NCI-H1092 (cell line): ENCODE measurements at places on chromosomes 13 and 19.

GRCh38 chr19:47725759-47726401, 12.7 kb downstream of the EHD2 start:
- no peak for DNase-seq

GRCh38 chr19:44729516-44730033, 18.9 kb upstream of the BCL3 start:
- DNase-seq, result no peak

DNA sequence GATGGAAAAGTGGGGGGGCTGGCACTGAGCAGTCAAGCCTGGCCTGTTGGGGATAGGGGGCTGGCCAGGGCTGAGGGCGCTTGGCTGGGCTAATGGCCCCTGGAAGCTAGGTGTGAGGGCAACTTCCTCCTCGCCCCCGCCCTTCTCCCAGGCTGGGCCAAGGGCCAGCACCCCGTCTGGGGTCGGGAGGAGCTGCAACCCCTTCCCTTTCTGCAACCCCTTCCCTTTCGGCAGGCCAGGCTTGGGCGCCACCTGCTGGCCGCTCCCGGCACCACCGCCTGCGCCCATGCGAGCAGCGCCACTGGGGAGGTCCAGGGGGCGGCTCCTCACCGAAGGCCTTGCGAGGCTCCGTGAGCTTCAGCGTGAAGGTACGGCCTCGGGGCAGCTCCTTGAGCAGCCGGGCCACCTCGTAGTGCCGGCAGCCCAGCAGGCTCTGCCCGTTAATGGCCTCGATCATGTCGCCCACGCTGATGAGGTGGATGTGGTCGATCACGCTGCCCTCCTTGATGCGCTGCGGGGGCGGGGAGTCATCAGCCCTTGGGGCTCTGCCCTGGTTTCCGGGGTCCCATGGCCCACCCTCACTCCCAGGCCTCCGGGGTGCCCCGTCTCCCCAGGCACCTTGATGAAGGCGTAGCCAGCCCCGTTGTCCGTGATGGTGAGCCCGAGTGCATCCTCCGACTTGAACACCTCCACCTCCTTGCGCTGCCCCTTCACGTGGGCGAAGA, 5.0 kb upstream of the PTGER1 start:
- no peak for DNase-seq

DNA sequence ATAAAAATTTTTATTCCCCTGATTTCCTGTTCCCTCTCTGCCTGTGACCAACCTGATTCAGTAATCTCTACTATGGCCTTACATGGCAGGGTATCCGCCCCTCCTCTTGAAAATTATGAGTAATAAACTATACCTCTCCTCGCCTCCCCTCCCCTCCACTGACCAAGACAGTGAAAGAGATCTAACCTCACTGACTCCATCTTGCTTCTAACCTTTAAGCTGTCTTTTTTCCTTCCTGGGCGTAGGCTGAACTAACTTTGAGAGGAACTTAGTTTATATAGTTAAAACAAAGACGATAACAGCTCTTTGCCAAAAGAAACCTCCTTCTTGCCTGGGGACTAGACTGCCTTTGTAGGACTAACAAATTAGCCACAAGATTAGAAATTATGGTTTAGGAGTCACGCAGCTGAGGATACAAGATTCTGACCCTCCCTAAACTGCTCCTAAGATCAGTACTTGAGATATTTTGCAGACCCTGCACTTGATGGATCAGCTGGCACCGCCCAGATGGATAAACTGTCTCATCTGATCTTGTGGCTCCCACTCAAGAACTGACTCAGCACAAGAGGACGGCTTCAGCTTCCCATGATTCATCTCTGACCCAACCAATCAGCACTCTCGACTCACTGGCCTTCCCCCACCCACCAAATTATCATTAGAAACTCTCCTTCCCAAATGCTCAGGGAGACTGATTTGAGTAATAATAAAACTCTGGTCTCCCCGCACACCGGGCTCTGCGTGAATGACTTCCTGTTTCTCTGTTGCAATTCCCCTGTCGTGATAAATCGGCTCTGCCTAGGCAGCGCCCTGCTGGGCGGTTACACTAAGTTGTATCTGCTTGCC, 187.1 kb downstream of the TDRD3 start:
- DNase-seq, result no peak

- no peak for DNase-seq
These were observed 36.4 kb upstream of the SERPINE3 start for GRCh38 chr13:51303063-51303552.

- DNase-seq, result no peak
These were observed 23.4 kb downstream of the RDH8 start for GRCh38 chr19:10036601-10037071.

- no peak for DNase-seq
These were observed 36.0 kb downstream of the VAV1 start for GRCh38 chr19:6808494-6808893.

- DNase-seq, result no peak
These were observed 94.1 kb downstream of the TNFSF13B start for GRCh38 chr13:108363666-108364065.

DNA sequence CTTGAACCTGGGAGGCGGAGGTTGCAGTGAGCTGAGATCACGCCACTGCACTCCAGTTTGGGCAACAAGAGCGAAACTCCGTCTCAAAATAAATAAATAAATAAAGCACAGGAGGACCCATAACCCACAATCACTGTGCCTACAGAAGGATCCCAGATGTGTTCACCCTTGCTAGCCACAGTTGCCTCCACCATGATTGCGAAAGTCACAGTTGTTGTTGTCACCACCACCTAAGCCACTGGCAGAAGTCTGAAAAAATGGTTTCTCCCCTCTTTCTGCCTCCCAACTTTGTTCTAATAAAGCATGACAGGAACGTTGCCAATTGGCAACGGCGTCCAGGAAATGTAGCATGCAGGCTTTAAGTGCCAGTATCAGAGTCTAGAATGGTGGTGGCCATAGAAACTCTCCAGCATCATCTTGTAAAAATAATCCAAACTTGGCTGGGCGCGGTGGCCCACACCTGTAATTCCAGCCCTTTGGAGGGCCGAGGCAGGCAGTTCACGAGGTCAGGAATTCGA, 2.2 kb upstream of the EPS15L1 start:
- DNase-seq, result no peak

DNA sequence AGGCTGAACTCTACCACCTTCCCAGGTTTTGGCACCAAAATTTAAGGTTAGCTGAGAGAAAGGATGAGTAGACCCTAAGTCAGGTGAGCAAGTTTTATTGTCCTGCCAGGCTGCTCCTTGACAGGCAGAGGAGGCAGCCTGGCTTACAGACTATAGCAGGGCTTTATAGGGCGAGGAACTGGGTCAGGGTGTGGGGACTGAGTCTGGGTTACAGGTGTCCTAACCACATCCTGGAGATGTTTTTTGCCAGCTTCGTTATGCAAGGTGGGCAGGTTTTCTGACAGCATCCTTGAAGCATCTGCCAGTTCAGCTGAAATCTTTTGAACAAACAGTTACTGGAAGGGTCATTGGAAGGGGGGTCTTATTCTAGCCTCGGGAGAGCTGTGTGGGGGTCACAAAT, 905.7 kb upstream of the SLITRK5 start:
- DNase-seq, result no peak

DNA sequence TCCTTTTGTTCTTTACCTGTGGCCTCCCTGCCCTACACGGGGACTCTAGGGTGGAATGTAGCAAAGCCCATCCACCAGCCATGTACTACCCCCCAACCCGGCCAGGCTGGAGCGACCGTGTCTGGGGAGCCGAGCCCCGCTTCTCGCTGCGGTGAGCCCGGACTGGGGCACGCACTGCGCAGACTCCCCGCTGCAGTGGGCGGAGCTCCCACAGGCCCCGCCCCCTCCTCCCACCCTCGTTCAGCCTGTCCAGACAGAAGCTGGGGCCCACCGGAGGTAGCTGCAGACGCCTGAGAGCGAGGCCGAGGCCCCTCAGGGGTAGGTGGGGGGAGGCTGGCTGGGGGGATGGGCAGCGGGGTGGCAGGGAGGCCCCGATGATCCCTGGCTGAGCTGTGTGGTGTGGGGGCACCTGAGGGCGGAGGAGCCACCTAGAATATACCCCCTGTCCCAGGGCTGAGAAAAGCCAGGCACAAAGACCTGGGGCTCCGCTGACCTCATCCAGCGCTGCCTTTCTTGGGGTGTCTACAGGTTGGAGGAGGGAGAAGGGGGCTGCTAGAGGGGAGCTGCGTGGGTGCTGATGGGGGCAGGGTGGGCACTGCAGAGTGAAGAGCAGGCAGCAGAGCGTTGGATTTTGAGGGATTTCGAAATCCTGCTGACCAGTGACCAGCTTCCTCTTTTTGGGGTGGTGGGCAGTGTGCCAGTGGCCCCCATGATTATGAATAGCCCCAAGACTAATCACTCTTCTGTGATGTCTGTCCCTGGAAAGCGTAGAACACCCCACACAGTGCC, 17.3 kb downstream of the PLD3 start:
- DNase-seq, result no peak

DNA sequence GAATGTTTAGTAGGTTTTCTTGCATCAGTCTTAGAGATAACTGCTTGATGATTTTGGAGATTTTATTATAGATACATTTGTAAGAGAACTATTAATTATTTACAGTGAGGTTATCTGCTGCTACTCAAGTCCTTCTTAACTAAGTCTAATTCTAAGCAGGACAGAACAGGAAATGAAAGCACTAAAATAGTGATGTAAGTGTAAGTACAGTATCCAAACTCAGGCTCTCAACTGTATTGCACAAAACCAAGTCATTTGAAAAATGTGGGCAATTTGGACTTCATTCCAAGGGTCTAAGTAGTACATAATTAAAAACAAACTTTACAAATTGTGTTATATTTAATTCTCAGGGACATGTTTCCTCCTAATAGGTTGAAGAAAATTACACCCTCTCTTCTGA, 417.1 kb downstream of the ITGBL1 start:
- DNase-seq, result no peak

- DNase-seq, result no peak
These were observed 116.9 kb downstream of the SIPA1L3 start for GRCh38 chr19:38023671-38024541.

GRCh38 chr19:1116726-1117581, 13.2 kb downstream of the GPX4 start:
- no peak for DNase-seq

DNA sequence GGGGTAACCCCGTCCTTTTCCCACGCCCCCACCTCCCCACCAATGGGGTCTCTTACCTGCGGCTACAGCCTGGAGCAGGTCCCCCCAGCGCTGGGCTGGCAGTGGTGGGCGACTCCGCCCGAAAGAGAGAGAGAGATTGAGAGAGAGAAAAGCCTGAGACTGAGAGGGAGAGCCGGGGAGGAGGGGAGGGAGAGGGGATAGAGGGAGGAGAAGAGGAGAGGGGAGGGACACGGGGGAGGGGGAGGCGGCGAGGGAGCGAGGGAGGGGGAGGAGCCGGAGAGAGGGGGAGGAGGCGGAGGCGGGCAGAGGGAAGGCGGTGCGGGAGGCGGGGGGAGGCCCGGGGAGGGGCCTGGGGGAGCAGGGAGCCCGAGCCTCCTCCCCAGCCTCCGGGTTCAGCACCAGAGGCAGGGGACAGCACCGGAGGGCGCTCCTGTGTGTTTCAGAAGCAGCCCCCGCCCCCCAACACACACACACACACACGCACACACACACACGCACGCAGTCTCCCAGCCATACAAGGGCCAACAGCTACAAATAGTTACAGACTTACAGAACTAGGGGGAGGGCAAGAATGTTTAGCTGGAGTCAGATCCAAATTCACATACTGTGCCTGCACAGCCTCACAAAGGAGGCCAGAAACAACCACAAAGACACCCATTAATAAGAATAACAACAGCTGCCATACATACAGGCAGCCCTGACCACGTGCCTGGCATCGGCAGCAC, at the start of gene SLC8A2:
SLC8A2 (minus strand) TSS at position 161 of the 725 bp plus-strand sequence. CDS start 5,490 bp downstream, outside the sequence.
- peak; percentile 29 for DNase-seq

- DNase-seq, result no peak
These were observed 211.5 kb downstream of the KLF12 start for GRCh38 chr13:73922493-73923393.

DNA sequence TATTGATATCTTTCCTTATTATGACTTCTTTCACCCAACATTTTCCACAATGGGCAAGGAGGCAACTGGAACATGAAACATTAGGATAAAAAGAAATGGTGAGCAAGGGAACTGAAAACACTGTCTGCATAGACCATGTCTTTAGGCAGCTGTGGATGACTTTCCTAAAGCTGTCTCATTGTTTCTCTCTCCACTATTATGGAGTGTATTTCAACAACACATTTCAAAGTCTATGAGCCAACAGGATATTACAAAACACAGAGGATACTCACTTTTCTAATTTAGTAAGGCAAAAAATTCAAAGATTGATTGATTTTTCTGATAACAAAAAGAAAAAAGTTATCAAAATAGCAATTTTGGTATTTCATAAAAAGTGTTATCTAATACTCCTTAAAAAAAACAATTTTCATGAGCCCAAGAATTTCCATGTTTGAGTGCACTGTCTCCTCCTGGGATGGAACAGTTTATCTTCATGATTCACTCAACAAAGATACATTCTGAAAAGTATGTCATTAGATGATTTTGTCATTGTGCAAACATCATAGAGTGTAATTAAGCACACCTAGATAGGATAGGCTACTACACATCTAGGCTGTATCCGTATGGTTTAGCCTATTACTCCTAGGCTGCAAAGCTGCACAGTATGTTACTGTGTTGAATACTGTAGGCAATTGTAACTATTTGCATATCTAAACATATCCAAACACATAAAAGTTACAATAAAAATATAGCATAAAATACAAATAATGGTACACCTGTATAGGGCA, 1568.4 kb downstream of the SLITRK5 start:
- DNase-seq, result no peak

GRCh38 chr13:103961129-103961528, 894.9 kb upstream of the SLC10A2 start:
- no peak for DNase-seq

- no peak for DNase-seq
These were observed 19.2 kb downstream of the RANBP3 start for GRCh38 chr19:5958851-5959122.

DNA sequence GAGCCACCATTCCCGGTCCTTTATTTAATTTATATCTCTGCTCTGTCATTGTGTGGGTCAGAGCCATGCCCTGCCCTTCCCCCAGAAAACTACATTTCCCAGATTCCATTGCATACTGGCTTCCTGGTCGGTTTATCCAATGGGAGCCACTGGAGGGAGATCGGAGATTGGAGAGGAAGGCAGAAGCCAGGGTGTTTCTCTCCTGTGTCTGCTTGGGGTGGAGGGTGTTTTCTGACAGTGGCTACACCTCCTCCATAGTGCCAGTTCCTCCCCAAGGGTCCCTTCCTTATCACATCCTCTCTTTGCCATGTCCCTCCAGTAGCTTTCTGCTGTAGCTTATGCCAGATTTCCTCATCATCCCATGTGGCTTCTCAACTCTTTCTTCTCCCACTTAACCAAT, 19.0 kb downstream of the OLFM2 start:
- DNase-seq, result no peak
